Astrocyte of the cerebellum (primary cell): ENCODE measurements at places on chromosomes 6 and 20.

- no peak for DNase-seq
Observed at GRCh38 chr6:151379933-151380847, 11.2 kb downstream of the ZBTB2 start.

DNA sequence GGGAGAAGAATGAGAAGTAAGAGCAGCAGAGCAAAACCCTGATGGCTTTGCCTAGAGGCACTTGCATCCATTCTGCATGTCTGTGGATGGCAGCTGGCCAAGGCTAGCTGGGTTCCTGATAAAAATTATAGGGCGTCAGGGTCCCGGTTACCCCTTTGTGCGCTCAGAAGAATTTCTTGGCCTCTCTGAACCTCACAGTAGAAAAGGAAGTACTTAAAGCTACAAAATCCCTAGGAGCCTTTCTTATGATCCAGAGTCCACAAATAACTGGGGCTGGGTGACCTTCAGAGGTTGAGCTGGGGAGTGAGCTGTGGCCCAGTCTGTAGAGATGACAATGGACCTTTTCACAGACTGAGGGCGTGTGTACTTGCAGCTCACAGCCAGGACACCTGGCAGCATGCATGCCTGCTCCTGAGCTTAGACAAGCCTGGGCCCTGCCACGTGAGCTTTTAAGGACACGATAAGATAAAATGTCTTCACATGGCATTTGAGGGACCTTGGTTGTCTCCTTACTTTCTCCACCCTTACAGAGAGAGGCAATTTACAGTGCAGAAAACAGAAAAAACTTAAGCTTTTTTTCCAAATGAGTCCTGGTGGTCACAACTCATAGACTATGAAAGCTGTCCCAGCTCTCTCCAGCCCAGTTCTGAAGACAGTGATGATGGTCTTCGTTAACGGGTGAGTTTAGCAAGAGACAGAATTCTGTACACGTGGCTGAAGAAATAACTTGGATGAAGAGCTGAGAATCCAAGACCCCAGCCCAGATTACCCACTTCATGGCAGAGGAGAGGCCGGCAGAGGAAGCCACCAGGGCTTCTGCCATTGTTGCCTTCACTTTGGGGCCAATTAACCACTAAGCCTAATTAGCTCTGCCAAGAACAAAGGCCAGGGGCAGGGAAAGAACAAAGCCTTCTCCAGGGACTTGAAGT, 50.3 kb downstream of the FOXA2 start:
- no peak for DNase-seq

- DNase-seq: no peak
Observed at GRCh38 chr6:137390334-137390733, 103.9 kb downstream of the OLIG3 start.

GRCh38 chr20:4089756-4090487, 74.6 kb upstream of the RNF24 start:
- DNase-seq: no peak

GRCh38 chr6:71913444-71914234, 27.3 kb downstream of the RIMS1 start:
- DNase-seq: no peak

DNA sequence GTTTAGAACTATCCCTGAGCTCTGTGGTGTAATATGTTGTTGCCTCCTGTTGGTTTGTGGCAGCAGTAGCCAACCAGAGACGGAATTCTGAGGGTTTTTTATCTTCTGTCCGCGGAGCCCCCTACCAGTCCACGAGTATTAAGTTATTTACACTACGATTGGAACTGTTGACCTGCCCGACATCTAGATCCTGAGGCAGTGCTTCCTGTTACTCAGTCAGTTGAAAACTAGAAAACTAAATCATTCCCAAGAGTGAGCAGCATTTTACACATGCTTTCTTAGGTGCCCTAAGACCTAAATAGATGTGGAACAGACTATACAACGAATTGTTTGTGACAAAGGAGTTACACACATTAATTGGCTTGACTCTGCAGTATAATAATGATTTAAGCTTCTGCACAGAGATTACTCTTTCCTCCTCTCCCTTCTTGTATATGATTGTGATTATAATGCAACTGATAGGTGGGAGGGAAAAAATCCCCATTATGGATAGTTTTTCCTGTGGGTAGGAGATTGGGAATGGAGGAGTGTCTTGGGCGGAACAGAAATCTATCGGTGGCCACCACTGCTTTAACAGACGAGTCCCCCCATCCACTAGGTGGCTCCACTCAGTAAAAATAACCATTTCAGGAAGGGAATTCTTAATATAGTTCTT, 1.7 kb downstream of the LOC128125822 start:
- DNase-seq: no peak

GRCh38 chr20:11457488-11457887, 460.2 kb upstream of the BTBD3 start:
- DNase-seq: peak; percentile 82

DNA sequence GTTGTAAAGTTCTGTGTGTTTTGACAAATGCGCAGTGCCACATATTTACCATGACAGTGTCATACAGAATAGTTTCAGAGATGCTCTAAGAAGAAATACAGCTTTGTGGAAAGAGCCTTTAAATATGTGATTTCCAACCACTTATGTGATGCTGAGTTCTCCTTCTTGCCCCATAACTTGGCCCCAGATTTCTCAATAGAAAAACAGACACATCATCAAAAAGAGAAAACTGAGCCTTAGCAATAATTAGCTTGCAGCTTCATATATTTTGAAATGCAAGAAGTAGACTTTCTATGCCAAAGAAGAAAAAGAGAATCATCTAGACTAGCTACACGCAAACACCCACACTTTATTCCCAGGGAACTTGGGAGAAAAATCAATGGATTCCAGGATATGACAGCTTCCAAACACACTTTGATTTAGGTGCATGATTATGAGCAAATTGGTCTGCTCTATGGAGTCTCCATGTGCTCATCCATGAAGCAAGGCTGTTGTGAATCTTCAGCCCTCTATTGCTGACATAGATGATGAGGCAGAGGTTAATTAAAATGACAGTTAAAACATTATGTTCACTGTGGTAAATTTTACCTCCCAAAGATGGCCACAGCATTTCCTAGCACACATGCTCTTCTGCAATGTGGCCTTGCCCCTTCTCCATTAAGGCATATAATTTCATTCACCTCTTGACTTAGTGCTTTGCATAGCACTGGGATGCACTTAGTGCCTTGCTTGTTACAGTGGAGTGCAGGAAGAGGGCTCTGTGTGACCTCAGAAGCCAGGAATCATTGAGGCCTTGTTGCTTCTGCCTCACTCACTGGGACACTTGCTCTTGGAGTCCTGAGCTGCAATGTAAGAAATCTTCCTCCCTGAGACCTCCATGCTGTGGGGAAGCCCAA, 174.6 kb downstream of the SYNDIG1 start:
- no peak for DNase-seq

DNA sequence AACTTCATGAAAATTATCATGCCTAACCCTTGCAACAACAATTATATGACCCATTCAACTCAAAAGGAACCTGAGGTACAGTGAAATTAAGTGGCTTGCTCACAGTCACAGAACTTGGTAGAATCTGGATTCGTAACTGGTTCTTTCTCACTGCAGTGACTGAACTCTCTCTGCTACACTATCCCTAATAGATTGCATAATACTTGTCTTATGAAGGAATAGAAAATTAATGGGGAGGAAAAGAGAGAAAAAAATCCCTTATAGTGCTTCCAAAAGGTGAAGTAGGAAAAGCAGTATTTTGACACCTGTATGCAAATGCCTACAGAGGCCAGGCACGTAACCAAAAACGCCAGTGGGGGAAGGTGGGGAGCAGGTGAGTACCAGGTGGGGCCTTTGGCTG, 186.6 kb downstream of the LY86 start:
- DNase-seq: no peak

DNA sequence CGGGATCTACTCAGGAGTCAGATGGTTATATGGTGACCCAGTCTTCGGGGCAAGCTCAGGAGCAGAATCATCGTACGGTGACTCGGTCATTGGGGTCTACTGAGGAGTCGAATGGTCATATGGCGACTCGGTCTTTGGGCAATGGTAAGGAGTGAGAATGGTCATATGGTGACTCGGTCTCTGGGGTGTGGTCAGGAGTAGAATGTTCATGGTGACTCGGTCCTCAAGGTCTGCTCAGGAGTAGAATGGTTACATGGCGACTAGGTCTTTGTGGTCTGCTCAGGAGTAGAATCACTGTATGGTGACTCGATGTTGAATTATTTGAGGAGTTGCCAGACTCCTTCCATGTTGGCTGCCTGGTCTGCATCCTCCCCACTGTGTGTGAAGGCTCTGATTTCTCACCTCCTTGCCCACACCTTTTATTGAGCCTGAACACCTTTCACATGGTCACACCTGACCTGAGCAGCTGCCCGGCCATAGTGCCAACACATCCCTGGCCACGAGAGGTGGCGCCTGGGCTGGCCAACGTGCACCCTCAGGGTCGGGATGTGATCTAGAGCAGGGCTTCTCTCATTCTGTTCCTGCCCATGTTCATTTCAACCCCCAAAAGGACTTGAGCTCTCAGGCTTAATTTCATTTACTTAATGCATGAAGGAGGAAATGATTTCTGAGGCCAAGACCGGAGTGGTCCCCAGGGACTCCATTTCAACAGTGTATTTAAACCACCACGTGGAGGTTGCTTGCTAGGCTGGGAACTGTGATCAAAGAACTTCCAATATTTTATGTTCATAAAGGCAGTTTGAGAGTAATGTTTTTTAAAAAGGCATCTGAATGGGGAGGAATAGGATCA, 119.5 kb downstream of the PHACTR3 start:
- no peak for DNase-seq

- no peak for DNase-seq
Observed at GRCh38 chr6:105748737-105749161, 337.4 kb upstream of the PRDM1 start.

- no peak for DNase-seq
Observed at GRCh38 chr6:143817621-143818020, 25.5 kb upstream of the LTV1 start.

- no peak for DNase-seq
Observed at GRCh38 chr20:60010689-60011458, 52.7 kb downstream of the CDH26 start.

DNA sequence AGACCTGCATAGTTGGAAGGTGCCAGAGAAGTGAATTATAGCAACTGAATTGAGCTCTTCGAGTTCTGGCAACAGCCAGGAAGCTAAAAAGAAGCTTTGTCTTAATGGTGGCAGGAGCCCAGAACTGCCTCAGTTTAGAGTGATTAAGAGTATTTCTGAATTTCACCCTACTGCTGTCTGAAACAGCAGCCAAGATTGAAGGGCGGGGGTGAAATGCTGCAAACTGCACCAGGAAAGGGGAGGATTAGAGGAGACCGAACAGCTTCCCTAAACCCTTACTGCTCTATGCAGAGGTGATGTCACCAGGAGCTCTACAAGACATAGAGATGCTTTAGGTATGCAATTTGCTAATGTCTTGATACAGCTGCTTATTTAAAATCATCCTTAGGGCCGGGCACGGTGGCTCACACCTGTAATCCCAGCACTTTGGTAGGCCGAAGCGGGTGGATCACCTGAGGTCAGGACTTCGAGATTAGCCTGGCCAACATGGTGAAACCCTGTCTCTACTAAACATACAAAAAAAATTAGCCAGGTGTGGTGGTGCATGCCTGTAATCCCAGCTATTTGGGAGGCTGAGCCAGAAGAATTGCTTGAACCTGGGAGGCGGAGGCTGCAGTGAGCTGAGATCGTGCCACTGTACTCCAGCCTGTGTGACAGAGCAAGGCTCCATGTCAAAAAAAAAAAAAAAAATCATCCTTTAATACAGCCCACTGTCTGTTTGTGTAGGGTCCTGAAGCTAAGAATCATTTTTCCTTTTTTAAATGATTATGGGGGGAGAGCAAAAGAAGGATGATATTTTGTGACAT, 91.7 kb upstream of the IYD start:
- DNase-seq: no peak

- DNase-seq: no peak
Observed at GRCh38 chr6:138115201-138115600, 8.0 kb upstream of the PERP start.

GRCh38 chr6:119171864-119172588, 93.6 kb upstream of the FAM184A start:
- no peak for DNase-seq

DNA sequence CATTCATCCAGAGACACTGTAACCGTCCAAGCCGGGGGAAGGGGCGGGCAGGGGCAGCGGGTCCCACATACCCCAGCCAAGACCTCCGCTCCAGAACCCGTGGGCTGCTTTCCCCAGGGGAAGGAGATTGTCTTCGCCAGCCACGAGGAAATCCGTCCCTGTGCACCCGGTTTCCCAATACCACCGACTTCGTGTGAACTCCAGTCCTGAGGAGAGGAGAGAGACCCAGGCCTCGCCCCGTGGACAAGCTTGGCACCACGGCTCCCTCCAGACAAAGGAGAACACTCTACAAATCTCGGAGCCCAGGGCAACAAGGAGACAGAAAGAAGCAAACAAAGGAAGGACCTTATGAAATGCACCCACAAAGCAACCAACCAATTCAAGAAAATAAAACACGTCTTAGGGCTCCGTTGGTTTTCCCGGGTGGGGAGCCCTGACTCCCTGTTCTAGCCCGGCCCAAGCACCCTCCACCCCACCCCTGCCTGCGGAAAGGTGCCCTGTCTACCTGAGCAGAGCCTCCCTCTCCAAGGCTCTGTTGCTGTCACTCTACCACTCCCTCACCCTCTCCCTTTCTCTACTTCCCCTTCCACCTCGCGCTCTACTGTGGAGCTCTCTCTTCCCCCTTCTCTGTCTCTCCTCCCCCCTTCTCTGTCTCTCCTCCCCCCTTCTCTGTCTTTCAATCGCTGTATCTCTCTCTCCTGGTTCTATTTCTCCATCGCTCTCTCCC, 1382.8 kb upstream of the DEFB115 start:
- no peak for DNase-seq

GRCh38 chr20:33671573-33672288, 2.5 kb downstream of the NECAB3 start:
- no peak for DNase-seq

- no peak for DNase-seq
Observed at GRCh38 chr20:35284992-35285805, 627 bp upstream of the EIF6 start.

DNA sequence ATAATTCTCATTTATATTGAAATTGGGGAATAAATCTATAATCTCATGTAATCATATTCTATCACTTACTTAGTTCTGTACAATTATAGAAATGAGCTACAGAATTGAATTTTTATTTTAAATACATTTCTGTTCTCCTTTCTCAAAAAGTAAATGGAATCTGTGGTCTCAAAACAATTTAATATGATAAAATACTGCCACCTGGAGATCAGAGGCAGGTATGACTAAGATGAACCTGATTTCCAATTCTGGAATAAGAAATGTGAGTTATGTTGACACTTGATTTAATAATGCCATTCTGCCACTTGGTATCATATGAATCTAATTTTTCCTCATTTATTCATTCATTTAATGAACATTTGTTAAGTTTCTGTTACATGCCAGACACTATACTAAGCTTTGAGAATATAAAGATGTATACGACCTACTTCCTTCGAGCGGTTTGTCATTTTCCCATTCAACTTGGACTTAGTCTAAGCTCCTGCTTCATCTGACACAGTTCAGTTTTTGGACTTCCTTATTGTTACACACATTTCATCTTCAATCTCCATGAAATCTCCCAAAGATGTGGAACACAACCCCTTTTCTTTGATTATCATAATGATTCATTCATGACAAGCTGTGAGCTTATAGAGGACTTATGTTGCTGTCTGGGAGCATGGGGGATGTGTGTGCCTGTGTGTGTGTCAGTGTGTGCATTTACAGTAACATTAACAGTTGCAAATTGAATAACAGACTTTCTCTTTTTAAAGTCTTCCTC, 7.5 kb upstream of the CCDC28A start:
- peak; percentile 39 for DNase-seq

GRCh38 chr6:101279410-101279809, 114.1 kb upstream of the GRIK2 start:
- DNase-seq: no peak
